Stimulated activated CD8-positive, alpha-beta memory T cell treated with anti-CD3 and anti-CD28 coated beads, Interleukin-2, amount 100 ng/mL, for 48 hours (primary cell): ENCODE measurements at places on chromosomes 3 and 15.

DNA sequence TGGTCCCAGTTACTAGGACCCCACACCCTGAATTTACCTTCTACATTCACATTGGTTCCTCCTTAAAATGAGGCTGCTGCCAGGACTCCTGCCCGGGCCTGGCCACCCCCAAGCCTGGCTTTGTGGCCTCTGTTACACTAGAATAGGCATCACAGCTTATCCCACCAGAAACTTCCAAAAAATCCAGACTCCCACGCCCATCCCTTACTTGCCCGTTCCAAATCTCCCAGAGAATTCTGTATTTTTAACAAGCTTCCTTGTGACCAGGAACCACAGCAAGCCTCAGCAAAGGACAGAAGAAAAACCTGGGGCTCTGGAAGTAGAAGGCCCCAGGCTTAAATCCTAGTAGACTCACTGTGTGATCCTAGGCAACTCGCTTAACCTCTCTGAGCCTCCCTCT is 36.0 kb upstream of the SLC6A1 start:
- DNase-seq, result no peak

GRCh38 chr3:144032531-144033239 is 61.1 kb downstream of the DIPK2A start:
- DNase-seq, result no peak

DNA sequence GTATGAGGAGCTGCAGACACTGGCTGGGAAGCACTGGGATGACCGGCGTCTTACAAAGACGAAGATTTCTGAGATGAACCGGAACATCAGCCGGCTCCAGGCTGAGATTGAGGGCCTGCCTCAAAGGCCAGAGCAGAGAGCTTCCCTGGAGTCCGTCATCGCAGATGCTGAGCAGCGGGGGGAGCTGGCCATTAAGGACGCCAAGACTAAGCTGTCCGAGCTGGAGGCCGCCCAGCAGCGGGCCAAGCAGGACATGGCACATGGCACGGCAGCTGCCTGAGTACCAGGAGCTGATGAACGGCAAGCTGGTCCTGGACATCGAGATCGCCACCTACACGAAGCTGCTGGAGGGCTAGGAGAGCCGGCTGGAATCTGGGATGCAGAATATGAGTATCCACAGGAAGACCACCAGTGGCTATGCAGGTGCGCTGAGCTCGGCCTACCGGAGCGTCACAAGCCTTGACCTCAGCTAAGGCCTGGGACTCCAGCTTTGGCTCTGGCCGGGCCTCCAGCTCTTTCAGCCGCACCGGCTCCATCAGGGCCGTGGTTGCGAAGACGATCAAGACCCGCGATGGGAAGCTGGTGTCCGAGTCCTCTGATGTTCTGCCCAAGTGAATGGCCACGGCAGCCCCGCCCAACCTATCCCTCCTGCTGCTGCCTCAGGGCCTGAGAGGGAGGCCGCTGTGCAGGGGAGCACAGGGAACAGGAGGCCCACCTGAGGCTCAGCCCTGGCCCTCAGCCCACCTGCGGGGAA is 9.2 kb upstream of the SHC4 start:
- DNase-seq, result no peak

DNA sequence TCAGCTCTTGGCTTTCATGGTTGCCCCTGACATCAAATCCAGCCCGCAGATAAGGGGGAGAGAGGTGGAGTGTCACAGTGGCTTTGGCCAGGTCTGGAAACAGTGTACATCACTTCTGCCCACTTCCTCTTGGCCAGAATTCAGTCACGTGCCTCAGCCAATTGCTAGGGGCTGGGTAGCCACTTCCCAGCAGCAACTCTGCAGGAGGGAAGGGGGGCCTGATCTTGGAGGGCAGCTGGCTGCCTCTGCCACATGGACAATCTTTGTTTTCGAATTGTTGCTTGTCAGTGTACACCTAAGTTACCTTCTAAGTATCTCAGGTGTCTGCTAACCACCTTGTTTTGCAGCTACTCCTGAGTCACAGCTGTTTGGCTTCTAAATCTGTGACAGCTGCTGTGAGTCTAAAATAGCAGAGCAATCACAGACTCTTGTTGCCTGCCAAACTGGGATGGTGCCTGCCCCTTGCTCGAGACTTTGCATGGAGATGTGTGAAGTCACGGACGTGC is 41.0 kb upstream of the LIMD1 start:
- DNase-seq, result no peak

- no peak for DNase-seq
These were observed 117.9 kb downstream of the HERC1 start for GRCh38 chr15:63715818-63716217.

GRCh38 chr15:70387081-70387480 is 289.4 kb upstream of the TLE3 start:
- no peak for DNase-seq

DNA sequence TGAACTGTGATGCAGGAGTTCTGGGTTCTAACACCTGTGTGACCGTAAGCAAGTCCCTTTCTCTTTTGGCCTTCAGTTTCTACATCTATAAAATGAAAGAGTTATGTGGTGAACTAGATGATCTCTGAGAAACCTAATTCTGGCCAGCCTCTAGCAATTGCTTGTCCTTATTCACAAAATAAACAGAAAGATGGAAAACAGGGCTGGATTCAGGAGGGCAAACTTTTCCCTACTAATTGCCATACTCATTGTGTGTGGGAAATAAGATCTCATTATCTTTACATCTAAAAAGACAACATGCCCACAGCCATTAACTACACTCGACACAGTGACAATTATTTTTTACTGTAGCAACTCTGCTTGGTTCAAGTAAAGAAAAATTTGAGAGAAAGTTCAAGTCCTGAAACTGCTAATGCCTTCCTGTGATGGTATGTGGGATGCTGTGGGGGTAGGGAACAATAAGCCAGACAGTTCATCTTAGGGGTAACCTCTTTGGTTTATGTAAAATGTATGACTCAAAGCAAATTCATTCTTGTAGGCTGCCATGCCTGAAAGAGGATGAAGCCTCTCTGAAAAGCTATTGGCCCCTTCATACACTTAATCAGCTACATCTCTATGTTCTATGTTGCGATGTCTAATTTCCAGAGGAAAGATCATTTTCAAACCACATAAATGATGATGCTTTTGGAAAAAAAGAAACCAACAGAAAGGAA is 177.6 kb upstream of the BCL6 start:
- peak; percentile 13 for DNase-seq

GRCh38 chr3:125433091-125433534 is 58.0 kb upstream of the ZNF148 start:
- no peak for DNase-seq

DNA sequence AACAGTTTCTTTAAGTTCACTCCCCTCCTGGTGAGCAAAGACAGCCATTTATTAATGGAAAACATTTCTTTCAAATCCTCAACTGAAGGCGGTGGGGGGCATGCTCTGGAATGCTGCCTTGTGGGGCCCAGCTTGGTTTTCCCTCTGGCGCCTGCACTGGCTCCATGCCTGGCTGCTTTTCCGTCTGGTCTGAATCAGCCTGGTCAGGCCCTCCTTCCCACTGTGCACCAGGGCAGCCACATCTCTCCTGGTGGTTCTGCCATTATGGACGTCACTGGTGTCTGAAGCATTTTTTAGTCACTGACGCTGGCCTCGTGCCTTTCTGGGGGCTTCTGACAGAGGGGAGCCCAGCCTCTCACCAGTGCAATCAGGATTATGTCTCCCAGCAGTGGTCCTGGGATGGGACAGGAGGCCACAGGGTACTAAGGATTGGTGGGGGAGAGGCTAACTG is 57.6 kb upstream of the APEH start:
- DNase-seq, result no peak

- no peak for DNase-seq
These were observed 275.4 kb upstream of the C2CD4B start for GRCh38 chr15:62440362-62441105.

GRCh38 chr3:127585163-127585812 is 5.2 kb downstream of the TPRA1 start:
- DNase-seq, result no peak

DNA sequence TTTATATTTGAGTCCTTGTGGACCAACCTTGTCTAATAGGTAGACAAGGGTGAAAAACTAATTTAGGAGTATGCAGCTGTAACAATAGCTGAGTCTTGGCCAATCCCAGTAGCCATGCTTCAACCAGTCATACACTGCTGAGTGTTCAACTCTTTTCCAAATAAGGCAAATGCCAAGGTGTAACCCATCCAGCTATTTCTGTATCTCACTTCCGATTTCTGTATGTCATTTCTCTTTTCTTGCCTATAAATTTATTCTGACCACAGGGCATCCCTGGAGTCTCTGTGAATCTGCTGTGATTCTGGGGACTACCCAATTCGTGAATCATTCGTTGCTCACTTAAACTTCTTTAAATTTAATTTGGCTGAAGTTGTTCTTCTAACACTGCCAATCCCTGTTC is 93.2 kb downstream of the MAGI1 start:
- no peak for DNase-seq

DNA sequence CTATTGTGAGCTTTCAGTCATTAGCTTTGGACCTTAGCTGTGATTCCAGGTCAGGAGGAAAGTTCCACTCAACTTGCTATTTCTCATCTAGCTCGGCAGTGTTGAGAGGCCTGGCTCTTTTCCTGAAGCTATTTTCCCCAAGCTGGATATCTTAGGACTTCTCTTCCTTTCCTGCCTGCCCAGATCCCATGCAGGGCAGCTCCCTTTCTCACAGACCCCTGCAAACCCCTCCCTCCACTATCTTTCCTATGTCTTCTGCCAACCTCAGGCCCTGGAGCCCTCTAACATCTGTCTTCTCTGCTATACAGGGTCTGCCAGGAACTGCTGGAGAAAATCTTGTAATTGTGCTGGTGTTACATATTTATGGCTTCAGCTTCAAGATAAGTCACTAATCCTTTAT is 49.6 kb downstream of the SH3GL3 start:
- no peak for DNase-seq

DNA sequence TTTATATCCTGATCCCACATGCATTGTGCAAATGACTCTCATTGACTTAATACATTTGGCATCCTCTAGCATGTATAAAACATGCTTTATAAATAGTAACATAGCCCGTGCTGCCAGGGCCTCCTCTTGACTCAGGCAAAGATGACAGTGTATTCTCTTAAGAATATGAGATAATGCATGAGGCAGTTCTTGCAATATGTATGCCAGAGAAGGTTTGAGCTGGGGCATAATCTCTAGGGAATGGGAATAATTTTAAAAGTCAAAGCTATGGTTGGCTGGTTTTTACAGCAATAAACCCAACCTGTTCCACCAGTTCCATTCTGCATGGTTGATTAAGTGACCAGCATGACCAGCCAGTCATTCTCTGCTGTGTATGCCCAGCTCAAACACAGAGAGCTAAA is 179.0 kb upstream of the PFN2 start:
- DNase-seq, result no peak

- peak; percentile 79 for DNase-seq
These were observed 64.0 kb upstream of the C15orf61 start for GRCh38 chr15:67456677-67457529.

DNA sequence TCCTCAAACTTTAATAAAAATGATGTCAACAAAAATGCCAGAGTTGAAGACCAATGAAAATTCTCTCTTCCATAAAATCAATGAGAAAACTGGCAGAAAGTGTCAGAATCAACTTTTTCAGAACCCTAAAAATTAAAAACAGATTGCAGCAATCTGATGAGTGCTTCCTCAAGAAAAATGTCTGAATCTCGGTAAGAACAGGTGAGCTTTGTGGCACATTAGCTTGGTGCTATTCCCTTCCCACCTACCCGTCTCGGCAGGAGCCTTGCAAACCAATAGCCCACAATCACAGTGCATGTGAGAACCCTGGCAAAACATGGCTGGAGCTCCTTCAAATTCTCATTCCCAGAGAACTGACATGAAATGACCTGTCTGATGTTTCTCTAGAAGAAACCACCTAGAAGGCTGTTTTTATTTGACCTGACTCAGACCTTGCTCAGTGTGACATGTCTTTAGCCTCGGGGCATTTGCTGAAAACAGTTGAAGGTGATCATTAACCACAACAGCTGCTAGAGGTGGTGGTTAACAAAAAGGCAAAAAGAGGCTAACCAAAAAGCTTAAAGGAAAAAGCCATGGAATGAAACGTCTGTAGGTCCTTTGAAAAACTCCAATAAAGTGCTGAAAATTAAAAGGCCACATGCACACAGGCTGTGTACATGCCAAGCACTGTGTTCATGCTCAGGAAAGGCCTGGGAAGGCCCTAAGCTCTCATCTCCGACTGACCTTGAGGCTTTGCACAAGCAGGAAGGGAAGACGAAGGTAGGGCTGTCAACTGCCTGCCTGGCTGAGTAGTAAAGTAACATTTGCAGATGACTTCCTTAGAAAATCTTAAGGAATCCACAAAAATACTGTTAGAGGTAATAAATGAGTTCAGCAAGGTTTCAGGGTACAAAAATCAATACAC is 253.0 kb upstream of the NSMCE3 start:
- no peak for DNase-seq

DNA sequence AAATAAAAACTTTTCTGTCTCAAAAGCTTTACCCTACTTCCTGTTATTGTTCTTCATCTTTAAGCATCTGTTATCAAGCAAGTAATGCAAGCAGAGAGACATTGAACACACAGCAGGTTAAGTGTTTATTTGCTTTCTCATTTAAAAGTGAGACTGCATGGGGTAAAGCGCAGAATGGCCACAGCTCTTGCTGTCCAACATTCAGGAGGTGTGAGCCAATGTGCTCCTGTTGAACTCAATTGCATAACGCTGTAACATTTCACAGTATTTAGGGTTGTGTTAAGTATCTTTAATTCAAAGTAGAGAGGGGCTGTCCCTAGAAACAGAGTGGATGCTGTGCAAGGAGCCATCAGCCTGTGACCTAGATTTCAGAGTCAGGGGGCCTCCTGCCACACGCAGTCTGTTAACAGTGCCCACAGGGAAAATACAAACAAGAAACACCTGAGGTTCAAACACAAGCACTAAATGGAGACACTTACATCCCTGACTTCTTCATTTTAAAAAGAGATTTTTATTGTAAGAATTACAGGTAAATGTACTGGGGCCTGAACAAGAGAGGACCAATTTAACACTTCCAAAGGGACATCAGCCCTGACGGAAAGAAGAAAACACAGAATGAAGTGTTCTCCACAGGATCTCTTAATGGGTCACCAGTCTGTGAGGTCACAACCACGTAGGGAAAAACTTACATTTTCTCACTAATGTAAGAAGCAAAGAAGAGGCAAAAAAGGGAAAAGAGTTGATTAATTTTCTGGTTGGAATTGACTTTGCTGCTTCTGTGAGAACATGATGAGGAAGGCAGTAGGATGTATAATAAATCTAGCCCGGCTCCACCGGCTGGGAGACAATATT is 815.1 kb downstream of the VGLL3 start:
- no peak for DNase-seq

- no peak for DNase-seq
These were observed 209.7 kb downstream of the WDR72 start for GRCh38 chr15:53549697-53550305.

DNA sequence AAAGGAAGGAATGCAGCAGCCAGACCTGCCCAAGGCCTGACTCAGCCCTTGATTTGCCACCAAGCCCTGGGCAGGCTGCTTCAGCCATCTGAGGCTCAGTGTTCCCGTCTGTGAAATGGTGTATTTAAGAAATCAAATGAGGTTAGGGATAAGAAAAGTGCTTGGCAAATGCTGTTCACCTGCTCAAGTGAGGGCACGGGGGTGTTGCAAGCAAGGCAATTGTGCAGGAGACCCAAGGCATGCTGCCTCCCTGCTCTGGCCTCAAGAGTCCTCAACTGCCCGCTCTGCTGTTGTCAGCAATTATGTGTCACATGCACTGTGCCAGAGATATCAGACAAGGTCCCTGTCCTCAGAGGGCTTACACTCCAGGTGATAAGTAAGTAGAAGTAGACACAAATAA is 101.8 kb downstream of the TPRA1 start:
- no peak for DNase-seq

- DNase-seq, result no peak
These were observed 78.7 kb downstream of the ZNF280D start for GRCh38 chr15:56654624-56655023.

GRCh38 chr3:100561459-100562158 is 47.8 kb upstream of the ADGRG7 start:
- no peak for DNase-seq
